Mononuclear cell (primary cell): ENCODE measurements at places on chromosomes 3 and 15. TPM values are rescaled to one million over a fixed set of nuclear protein-coding genes. Genes with fewer than 3 reads are reported as not detected.

TNFAIP8L3 gene
- 0.31 TPM for total RNA-seq

LRRC2 gene
- 0.10 TPM for total RNA-seq

LSG1 gene
- total RNA-seq = 70.8 TPM

GOLGA8H gene
- total RNA-seq = 0.21 TPM

SEMA3G gene
- 0.31 TPM for total RNA-seq

FOXB1 gene
- total RNA-seq = 0.10 TPM

TM4SF1 gene
- total RNA-seq = 0.84 TPM

TLR9 gene
- 0.21 TPM for total RNA-seq

SLC9A9 gene
- 15.1 TPM for total RNA-seq
